ENCODE measurements at places on chromosomes 12 and 14.

DNA sequence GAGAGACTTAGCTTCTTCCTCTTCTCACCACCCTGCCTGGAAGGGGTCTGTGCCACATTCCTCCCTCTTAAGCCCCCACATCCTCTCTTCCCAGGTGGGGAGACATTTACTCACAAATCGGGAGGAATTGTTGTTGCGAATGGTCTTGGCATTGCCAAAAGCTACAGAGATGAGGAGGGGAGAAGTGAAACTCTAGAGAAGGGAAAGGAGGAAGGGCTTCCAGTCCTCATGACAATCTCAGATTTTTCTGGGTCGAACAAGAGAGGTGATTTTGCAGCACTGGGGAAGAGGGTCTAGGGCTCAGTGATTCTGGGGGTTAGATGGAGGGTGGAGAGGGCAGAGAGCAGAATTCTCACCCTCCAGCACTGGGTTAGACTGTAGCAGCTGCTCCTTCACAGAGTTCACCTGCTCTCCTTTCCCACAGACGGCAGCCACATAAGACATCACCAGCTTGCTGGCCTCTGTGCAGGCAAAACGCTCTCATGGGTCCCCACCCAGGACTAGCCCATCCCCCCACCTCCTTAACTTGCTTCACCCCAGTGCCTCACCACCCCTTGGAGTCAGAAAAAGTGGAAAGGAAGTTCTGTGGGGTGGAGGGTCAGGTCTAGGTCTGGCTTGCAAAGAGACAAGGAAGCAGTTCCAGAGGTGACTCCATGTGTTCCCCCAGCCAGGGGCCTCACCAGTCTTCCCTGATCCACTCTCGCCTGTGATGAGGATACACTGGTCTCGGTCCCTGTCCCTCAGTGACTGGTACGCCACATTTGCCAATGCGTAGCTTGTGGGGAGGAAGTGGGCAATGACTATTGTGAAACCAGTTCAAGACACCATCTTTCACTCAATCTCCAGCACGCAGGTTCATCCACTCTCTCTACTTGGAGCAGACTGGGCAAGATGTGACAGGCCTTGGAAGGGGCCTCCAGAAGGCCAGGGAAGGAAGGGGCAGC is 2.7 kb downstream of the MYO1A start:
- DNase-seq: no peak

GRCh38 chr12:94623161-94623920 is 27.0 kb downstream of the TMCC3 start:
- no peak for DNase-seq

GRCh38 chr12:4032924-4033615 is 159.9 kb upstream of the PARP11 start:
- DNase-seq: no peak

- no peak for DNase-seq
Measured at GRCh38 chr12:103687253-103687652, 100.2 kb downstream of the STAB2 start.

DNA sequence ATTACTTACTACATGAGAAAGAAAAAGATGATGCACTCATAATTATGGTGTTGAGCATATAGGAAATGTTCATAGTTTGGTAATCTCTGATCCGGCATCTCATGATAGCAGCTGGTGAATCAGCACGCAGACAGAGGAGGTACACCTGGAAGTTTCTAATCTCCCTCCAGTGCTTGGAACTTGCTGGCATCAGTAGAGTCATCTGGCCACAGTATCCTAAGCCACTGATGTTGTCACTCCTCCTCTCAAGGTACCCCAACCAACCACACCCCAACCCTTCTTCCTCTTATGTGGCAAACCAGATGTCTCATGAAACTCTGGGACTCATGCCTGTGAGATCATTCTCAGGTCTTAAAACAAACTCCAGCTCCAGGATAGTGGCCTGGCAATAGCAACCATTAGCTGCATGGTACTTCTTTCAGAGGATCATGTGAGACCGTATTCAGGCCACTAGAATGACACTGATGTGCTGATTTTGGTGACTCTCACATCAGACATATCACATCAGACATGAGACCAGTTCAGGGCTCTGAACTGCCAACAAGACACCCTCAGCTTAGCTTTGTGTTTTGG is 143.0 kb downstream of the RASSF9 start:
- DNase-seq: no peak

- DNase-seq: no peak
Measured at GRCh38 chr12:13195250-13195649, 1.3 kb upstream of the EMP1 start.

DNA sequence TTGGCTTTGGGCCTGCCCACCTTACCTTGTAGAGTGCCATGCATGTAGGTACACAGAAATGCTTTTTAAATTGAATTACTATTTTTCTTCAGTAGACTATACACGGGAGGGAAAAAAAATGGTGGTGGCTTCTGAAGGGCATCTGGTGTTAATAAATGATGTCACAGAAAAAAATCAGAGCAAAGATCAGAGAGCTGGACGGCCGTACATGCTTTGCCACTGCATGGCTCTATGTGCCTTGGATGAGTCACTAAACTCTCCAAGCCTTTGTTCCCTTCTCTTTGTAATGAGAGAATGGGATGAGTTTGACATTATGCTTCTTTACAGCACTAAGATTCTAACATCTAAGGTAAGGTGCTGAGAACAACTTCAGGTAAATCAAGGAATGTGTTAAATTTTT is 376.4 kb upstream of the DDHD1 start:
- DNase-seq: no peak

DNA sequence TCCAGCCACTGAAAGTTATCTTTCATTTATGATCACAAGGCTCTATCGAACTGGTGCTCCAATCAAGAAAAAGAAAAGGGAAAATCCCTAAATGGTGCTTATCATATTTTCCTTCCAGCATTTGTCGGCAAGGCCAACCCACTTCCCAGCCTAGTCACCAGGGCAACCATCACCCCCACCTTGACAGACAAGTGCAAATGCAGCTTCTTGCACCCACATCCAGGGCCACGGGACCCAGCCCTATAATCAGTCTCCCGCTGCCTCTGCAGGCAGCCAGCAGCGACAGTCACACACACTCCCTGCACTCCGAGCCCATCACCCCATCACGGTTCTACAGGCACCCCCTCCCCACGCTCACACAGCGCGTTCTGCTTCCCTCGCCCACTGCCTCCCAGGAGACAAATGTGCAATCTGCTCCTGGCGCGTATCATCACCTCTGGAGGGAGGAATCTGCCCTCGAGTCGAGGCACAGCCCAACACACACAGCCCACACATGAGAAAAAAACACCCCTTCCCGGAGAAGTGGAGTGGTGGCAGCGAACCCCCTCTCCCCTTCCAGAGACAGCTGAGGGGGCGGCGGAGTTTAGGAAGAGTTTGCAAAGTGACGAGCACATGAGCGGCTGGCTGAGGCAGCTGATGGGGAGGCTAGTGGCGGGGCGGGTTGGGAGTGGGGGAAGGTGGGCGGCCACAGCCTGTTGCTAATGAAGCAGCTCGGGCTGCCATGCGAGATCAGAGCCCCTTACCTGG is 9.3 kb upstream of the PPP4R4 start:
- no peak for DNase-seq

GRCh38 chr12:62717643-62718042 is 217.3 kb downstream of the PPM1H start:
- no peak for DNase-seq

DNA sequence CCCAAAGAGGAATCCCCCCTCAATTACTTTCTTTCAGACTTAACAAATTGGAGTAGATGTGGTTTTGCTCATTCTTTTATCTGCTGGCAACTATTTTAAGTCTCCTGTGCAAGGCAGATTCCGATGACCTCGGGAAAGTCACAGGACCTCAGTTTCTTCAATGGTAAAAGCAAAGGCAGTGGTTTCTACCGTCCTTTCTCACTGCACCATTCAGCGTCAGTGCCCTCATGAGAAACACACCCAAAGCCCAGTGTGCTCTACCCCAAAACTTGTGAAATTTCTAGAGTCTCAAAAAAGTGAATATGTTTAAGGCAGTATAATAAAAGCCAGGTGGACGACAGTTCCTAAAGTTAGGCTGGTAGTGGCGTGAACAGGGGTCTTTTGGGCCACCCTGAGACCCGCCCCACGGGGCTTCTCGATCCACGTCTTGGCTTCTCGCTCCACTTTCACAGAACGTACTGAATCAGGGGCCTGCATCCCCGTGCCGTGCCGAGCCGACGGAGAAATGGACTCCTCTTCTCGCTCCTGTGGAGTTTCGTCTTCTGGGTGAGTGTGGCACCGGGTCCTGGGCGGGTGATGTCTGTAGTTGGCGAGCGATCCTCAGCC is 1.3 kb upstream of the ARHGAP5 start:
- DNase-seq: no peak

- no peak for DNase-seq
Measured at GRCh38 chr12:122845041-122845864, 10.0 kb downstream of the HIP1R start.

- no peak for DNase-seq
Measured at GRCh38 chr14:34277191-34277590, 184.8 kb downstream of the SPTSSA start.

DNA sequence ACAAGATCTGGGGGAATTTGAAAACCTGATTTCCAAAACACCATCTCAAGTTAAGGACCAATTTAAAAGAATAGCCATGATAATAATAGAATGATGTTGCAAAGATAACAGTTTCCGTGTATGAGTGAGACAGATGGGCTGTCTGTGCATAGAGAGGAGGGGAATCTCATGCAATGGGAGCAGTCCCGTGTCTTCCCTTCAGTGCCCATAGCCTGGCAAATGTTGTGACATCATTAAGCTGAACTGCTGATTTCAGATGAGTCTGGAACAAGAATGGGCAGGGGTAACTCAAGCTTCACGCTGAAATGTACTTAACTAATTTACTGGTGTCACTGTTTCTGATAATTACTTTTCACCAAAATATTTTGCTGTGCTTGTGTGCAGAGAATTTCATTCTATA is 454.0 kb downstream of the FOXG1 start:
- DNase-seq: no peak

GRCh38 chr12:98998697-98999299 is 353.7 kb downstream of the APAF1 start:
- peak; percentile 60 for DNase-seq
